ENCODE measurements at places on chromosomes 6 and 20. TPM values are rescaled to one million over a fixed set of nuclear protein-coding genes. Genes with fewer than 3 reads are reported as not detected.
A peak's percentile ranks its signal among the peaks of the same experiment; 100 is the strongest.

- H3K36me3 ChIP-seq = peaks cover 7% of the 10 kb centered on the region
- no peak overlapping the region for H3K27ac ChIP-seq
- H3K4me3 ChIP-seq = no peak overlapping the region
- H3K4me1 ChIP-seq = peaks cover 20% of the 10 kb centered on the region
- peaks cover 46% of the 10 kb centered on the region for H3K27me3 ChIP-seq
- no peak for DNase-seq
Measured at GRCh38 chr20:3670511-3670910, 7.3 kb upstream of the GFRA4 start.

- peaks cover 6% of the 10 kb centered on the region for H3K4me1 ChIP-seq
- no peak for DNase-seq
- H3K27me3 ChIP-seq = no peaks in the 10 kb centered on the region
- no peak overlapping the region for H3K4me3 ChIP-seq
- no peak overlapping the region for H3K27ac ChIP-seq
- no peaks in the 10 kb centered on the region for H3K36me3 ChIP-seq
Measured at GRCh38 chr20:47204008-47204849, 152.3 kb downstream of the ZMYND8 start.

DNA sequence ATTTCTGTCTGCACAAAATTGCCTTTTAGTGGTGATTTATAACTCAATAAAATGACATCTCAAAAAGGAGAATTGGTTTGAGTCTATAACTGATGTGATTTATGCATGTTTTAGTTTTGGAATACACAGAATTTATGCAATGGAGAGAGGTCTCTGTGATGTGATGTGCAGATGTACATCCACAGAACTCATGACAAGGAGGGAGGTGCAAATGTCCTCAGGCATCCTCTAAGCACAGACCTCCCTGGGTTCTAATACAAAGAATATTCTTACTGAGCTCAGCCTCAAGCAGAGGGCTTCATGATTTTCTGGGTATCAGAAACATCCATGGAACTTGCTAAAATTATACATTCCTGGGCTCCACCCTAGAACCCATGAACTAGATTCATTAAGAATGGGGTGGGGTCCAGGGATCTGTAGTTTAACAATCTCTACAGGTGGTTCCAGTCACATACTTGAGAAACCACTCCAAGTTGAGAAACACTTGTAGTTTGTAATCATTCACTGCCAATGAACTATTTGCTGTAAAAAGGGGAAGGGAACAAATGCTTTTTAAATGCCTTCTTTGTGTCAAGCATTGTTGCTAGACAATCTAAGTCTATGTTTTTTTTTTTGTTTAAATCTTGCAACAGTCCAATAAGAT lies 60.2 kb upstream of the NEDD9 start:
- DNase-seq = no peak
- no peak overlapping the region for H3K27ac ChIP-seq
- peaks cover 10% of the 10 kb centered on the region for H3K36me3 ChIP-seq

DNA sequence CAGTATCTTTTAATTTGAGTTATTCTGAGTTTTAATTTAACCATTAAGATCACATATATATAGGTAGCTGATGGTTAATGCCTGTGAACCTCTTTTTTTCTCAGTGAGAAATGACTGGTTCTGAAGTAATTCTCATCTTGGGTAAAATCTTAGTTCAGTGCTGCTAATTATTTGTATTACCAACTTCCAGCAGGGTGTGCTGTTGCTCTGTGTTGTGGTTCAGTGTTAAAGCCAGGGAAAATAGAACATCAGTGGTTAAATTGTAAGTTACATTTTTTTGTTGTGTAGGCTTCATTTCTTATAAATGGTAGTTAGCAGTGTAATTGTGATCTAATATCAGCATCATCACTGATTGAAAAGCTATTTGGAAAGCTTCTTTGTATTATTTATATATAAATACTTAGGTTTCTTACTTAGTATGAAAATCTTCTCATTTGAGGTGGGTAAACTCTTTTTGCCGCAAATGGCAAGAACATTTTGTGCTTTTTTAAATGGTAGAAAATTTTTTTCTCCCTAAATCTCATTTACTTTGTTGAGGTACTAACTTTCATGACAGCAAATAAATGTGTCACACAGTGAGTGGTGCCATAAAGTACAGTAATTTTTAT lies 43.7 kb downstream of the CDC5L start:
- H3K27ac ChIP-seq = no peak overlapping the region
- H3K4me1 ChIP-seq = peaks cover 8% of the 10 kb centered on the region
- H3K27me3 ChIP-seq = no peaks in the 10 kb centered on the region
- H3K4me3 ChIP-seq = no peak overlapping the region
- no peak for DNase-seq
- no peaks in the 10 kb centered on the region for H3K36me3 ChIP-seq

GRCh38 chr6:146787876-146788508 lies 189.2 kb downstream of the ADGB start:
- H3K27ac ChIP-seq = peak overlapping the region; percentile 57
- no peak overlapping the region for H3K4me3 ChIP-seq
- peaks cover 6% of the 10 kb centered on the region for H3K4me1 ChIP-seq
- H3K27me3 ChIP-seq = peaks cover 10% of the 10 kb centered on the region
- H3K36me3 ChIP-seq = no peaks in the 10 kb centered on the region

DNA sequence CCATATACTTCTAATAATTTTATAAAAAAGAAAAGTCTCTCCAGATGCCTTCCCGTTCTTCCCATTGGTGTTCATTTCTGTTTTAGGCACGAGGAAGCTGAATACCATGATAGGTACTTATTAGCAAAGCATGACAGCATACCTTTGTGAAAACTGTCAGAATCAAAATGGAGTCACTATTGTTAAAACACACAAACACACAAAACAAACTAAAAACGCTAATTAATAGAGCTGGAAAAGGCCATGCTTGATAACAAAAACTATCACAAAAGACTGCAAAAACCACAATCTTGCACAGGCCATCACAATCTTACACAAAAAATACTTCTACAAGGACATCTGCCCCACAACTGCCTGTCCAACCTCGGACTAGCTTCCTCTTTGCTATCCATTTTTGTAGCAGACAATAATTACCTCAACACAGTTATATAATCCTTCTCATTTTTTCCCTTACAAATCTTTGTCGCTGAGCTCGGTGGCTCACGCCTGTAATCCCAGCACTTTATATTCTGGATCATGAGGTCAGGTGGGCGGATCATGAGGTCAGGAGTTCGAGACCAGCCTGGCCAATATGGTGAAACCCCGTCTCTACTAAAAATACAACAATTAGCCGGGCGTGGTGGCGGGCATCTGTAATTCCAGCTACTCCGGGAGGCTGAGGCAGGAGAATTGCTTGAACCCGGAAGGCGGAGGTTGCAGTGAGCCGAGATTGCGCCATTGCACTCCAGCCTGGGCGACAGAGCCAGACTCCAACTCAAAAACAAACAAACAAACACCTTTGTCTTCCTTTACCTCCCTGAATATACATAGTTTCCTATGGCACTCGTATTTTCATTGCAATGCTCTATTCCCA lies 3.2 kb upstream of the ABT1 start:
- H3K4me3 ChIP-seq = no peak overlapping the region
- peaks cover 38% of the 10 kb centered on the region for H3K27me3 ChIP-seq
- no peak overlapping the region for H3K27ac ChIP-seq
- DNase-seq = no peak
- peaks cover 8% of the 10 kb centered on the region for H3K4me1 ChIP-seq

The TNFRSF6B gene
- not detected for total RNA-seq

The NTSR1 gene
- 0.10 TPM for total RNA-seq

The MRPS26 gene
- total RNA-seq = 17.2 TPM

The EYS gene
- not detected for total RNA-seq
